ENCODE measurements at places on chromosomes 11 and 22.

DNA sequence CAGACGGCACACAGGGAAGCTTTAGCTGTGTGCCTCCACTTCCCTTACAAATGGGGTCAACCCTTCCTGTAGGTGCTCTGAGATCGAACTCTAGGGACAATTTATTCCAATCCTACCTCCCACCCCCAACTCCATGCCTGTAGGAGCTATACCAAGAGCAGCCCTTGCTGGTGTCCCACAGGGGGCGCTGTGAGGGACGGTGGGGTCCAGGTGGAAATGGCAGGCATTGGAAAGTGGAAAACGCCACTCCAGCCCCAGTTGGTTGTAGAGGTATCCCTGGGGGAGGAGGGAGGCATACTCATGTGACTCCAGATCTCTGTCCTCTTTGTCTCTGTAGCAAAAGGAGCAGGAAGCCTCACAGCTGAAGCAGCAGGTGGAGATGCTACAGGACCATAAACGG, 161.3 kb downstream of the MYO18B start:
- DNase-seq = peak; percentile 25
- no peaks in the 10 kb centered on the region for H3K36me3 ChIP-seq
- H3K27me3 ChIP-seq = peaks cover 3% of the 10 kb centered on the region
- no peaks in the 10 kb centered on the region for H3K4me1 ChIP-seq

- H3K4me3 ChIP-seq = no peak overlapping the region
- H3K4me1 ChIP-seq = no peaks in the 10 kb centered on the region
- DNase-seq = no peak
- H3K27ac ChIP-seq = no peak overlapping the region
- no peaks in the 10 kb centered on the region for H3K27me3 ChIP-seq
- no peaks in the 10 kb centered on the region for H3K36me3 ChIP-seq
Observed at GRCh38 chr11:29208117-29208516, 808.7 kb downstream of the KCNA4 start.

- no peaks in the 10 kb centered on the region for H3K27me3 ChIP-seq
- DNase-seq = no peak
- no peak overlapping the region for H3K4me3 ChIP-seq
- H3K36me3 ChIP-seq = no peaks in the 10 kb centered on the region
Observed at GRCh38 chr11:132222345-132222744, 851.9 kb downstream of the NTM start.

DNA sequence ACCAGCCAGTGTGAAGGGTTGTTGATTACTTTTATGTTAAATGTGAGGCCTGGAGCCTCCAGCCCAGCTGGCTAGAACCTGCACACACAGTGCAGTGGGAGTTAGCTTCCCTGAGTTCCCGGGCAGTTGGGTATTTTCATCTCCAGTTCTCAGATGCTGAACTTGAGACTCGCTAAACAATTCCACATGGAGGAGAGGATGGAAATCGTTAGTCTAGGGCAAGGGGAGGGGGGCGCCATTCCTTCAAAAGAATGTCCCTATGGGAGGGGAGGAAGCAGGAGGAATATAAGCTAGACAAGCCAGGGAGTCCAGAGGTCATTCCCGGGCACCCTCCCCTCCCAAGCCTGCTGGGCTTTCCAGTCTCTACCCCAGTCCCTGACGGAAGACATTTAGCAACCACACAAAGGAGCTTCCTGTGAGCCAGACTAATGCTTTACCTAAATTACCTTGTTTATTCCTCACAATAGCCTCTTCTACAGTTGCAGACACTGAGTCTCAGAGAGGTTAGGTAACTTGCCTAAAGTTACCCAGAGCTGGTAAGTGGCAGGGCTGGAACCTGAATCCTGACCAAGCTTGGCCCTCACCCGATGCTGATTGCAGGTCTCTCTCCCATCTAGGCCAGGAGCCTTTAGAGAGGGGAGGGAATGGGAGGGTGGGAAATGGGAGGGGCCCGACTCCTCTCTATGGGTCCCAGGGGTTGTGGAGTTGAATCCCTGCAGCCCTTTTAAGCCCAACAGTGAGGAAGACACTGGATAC, 1.9 kb upstream of the TSKU start:
- DNase-seq = no peak
- peaks cover 27% of the 10 kb centered on the region for H3K4me1 ChIP-seq
- peaks cover 94% of the 10 kb centered on the region for H3K27me3 ChIP-seq
- no peak overlapping the region for H3K27ac ChIP-seq

DNA sequence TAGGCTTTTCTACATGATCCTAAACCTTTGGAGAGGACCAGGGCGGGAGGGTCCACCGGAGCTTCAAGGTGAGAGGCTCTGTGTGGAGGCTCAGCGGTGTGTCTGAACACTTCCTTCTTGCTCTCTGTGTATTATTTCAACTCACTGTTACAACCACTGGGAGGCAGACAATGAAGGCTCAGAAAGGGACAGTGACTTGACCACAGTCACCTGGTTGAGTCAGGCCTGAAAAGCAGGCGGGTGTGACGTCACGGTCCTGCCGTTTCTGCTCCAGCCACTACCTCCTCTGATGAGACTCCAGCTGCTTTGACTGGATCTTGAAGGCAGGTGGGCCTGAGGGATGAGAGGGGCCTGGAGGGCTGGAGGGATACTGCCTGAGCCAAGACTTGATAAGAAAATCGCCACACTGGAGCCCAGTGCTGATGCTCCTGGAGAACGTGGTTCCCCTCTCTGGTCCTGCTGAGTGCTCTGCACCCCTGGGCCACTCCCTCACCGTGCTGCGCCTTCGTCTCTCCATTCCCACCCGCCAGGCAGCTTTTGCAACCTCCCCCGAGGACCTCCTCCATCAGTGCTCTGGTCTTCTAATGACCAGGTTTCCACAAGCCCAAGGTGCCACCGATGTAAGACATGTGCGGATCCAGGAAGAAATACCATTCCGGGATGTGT, 27.9 kb downstream of the KCNC1 start:
- no peak overlapping the region for H3K4me3 ChIP-seq
- H3K27ac ChIP-seq = no peak overlapping the region
- no peak for DNase-seq
- no peaks in the 10 kb centered on the region for H3K4me1 ChIP-seq

- H3K27me3 ChIP-seq = no peaks in the 10 kb centered on the region
- H3K27ac ChIP-seq = peak overlapping the region; percentile 98
- H3K36me3 ChIP-seq = peaks cover 4% of the 10 kb centered on the region
Observed at GRCh38 chr11:128625326-128625725, 38.0 kb upstream of the ETS1 start.

GRCh38 chr11:75198278-75198973, 42.1 kb upstream of the TPBGL start:
- peaks cover 54% of the 10 kb centered on the region for H3K27me3 ChIP-seq
- DNase-seq = no peak
- no peak overlapping the region for H3K4me3 ChIP-seq
- no peak overlapping the region for H3K27ac ChIP-seq

DNA sequence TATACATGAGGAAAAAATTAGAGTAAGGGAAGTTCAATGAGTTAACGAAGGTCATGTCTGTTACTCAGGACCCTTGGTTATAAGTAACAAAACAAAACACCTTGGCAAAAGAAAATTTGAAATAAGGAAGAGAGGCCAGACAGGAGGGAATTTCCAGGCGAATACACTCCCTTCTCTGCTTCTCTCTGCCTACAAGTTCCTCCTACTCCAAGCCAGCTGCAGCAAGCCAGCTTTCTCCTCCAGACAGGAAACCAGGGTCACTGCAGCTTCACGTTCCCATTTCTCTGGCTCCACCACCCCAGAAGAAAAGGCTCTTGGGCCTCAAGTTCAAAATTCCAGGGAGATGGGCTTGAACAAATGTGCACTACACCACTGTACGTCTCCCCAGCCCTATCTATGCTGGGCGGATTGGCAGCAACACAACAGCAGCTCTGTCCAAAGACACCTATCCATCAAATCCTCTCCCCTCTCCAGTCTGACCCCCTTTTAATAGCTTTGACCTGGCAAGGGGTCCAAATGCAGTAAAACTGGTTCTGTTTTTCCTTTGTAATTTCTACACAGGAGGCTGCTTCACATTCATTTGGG, 27.7 kb downstream of the SMCO4 start:
- no peaks in the 10 kb centered on the region for H3K27me3 ChIP-seq
- H3K27ac ChIP-seq = no peak overlapping the region

DNA sequence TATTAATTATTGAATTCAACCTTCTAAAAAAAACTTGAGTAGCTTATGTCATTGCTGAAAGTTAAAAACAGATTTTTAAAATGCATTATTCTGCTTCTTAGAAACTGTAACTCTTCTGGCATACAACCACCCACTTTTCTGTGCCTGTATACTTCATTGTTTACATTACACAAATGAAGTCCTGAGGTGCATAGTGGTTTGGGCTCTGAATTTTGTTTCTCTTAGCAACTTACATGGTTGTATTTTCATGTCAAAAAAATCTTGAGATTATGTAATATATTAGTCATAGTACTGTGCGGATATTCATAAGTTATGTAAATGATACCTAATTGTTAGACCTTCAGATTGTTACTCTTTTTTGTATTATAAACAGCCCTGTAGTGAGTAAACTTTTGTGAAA, 12.2 kb downstream of the SC5D start:
- no peak overlapping the region for H3K4me3 ChIP-seq
- peaks cover 9% of the 10 kb centered on the region for H3K4me1 ChIP-seq
- H3K27ac ChIP-seq = no peak overlapping the region

GRCh38 chr11:111983187-111983986, 41.8 kb upstream of the DLAT start:
- no peaks in the 10 kb centered on the region for H3K4me1 ChIP-seq
- H3K27me3 ChIP-seq = peaks cover 12% of the 10 kb centered on the region
- H3K27ac ChIP-seq = no peak overlapping the region
- no peak for DNase-seq
- H3K4me3 ChIP-seq = no peak overlapping the region
- no peaks in the 10 kb centered on the region for H3K36me3 ChIP-seq

DNA sequence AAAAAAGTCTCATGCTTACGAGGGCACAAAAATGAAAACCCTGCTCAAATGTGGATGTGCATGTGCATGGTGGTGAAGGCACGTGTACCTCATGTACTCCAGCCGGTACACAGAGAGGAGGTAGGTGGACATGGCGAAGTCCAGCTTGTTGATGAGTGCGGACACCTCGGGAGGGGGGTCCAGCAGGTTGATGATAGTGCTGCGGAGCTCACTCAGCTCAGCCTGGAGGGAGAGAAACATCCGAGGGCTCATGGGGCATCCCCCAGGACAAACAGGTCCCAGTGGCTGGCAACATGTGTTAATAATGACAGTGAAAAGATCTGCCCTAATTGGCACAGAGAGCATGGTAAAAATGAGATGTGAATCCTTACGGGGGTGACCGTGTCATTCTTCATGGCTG, 9.2 kb upstream of the SERPIND1 start:
- no peak overlapping the region for H3K4me3 ChIP-seq
- H3K36me3 ChIP-seq = peaks cover 37% of the 10 kb centered on the region
- H3K27me3 ChIP-seq = no peaks in the 10 kb centered on the region
- DNase-seq = no peak
- peaks cover 8% of the 10 kb centered on the region for H3K4me1 ChIP-seq

GRCh38 chr11:6559369-6559768, 44.0 kb downstream of the RRP8 start:
- no peaks in the 10 kb centered on the region for H3K36me3 ChIP-seq
- H3K4me3 ChIP-seq = no peak overlapping the region
- no peak overlapping the region for H3K27ac ChIP-seq
- H3K4me1 ChIP-seq = no peaks in the 10 kb centered on the region

DNA sequence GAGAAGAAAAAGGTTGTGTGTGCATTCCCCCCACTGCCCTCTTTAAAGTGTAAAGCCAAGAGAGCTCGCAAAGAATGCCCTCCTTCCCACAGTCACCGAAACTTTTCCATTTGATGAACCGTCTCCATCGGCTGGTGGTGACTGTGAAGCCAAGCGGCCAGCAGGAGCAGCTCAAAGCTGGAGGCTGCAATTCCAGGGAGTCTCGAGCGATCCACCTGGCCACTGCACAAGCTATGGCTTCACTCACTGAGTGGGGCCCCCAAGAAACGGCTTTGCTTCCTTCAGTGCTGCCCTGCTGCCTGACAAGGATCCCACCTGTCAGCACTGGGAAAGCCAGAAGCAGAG, 117.7 kb downstream of the ABTB2 start:
- H3K27me3 ChIP-seq = peaks cover 67% of the 10 kb centered on the region
- DNase-seq = no peak
- no peak overlapping the region for H3K4me3 ChIP-seq

DNA sequence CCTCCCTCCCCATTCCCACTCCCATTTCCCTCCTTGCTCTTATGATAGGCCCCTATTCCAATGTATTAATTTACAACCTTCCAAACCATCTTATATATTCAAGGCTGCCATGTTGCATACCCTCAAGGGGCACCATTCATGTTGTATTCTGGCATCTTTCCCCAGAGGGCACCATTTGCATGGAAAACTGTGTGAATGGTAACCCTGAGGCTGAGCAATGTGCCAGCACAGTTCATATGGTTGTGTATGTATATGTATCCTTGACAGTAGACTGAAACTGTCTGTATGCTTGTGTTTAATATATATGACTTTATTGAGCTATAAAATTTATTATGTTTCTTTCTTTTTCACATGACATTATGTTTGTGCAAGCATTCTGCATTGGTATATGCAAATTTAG, 7.3 kb downstream of the RASSF10 start:
- H3K27me3 ChIP-seq = peaks cover 23% of the 10 kb centered on the region
- H3K27ac ChIP-seq = no peak overlapping the region
- H3K36me3 ChIP-seq = no peaks in the 10 kb centered on the region

GRCh38 chr11:111331711-111332479, 33.5 kb downstream of the POU2AF3 start:
- H3K4me1 ChIP-seq = no peaks in the 10 kb centered on the region
- peaks cover 11% of the 10 kb centered on the region for H3K27me3 ChIP-seq
- H3K4me3 ChIP-seq = no peak overlapping the region

DNA sequence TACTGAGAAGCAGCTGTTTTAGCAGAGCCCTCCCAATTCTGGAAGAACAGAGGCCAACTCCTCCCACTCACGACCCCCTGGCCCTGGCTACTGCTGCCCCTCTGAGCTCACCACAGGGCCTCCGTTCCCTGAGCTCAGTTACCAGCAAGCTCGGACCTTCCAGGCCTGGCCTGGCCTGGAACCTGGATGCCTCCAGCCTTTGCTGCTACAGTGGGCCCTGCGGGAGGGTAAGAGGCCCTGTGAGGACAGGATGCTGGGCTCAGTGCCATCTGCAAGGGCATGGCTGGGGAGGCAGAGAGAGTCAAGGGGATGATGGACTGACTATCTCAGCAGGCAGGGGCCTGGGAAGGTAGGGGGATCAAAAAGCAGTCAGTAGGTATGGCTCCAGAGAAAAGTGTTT, 209.9 kb upstream of the NCAM1 start:
- H3K27me3 ChIP-seq = no peaks in the 10 kb centered on the region
- no peak for DNase-seq
- no peak overlapping the region for H3K27ac ChIP-seq

- peaks cover 13% of the 10 kb centered on the region for H3K36me3 ChIP-seq
- H3K27ac ChIP-seq = peak overlapping the region; percentile 93
- H3K27me3 ChIP-seq = peaks cover 11% of the 10 kb centered on the region
- H3K4me1 ChIP-seq = peaks cover 30% of the 10 kb centered on the region
- H3K4me3 ChIP-seq = peak overlapping the region; percentile 86
Observed at GRCh38 chr11:73761403-73761945, 600 bp upstream of the RAB6A start.

GRCh38 chr22:24137595-24137994, 43.7 kb upstream of the SUSD2 start:
- no peaks in the 10 kb centered on the region for H3K27me3 ChIP-seq
- DNase-seq = no peak
- H3K27ac ChIP-seq = no peak overlapping the region
- H3K36me3 ChIP-seq = peaks cover 56% of the 10 kb centered on the region

- peaks cover 10% of the 10 kb centered on the region for H3K27me3 ChIP-seq
- peaks cover 94% of the 10 kb centered on the region for H3K4me1 ChIP-seq
- H3K27ac ChIP-seq = peak overlapping the region; percentile 84
- peaks cover 16% of the 10 kb centered on the region for H3K36me3 ChIP-seq
- DNase-seq = no peak
Observed at GRCh38 chr11:68333173-68333572, 20.8 kb downstream of the LRP5 start.

- no peaks in the 10 kb centered on the region for H3K27me3 ChIP-seq
- H3K27ac ChIP-seq = no peak within 1 kb of the TSS
- H3K4me3 ChIP-seq = no peak within 1 kb of the TSS
Observed at GRCh38 chr11:1074244-1075221, at the start of gene MUC2. TSS of gene MUC2 (plus strand) at chr11:1074874.

Measured in activated naive CD4-positive, alpha-beta T cell treated with anti-CD3 and anti-CD28 coated beads, Interleukin-2, amount 10 ng/mL, durations not matched to agents 7 days and 5 days (primary cell).